Fibroblast of skin of right quadriceps (primary cell): ENCODE measurements at places on chromosomes 6 and 20.

- DNase-seq, result no peak
These were observed 81.1 kb upstream of the SMIM8 start for GRCh38 chr6:87241304-87241703.

- no peak for DNase-seq
These were observed 254.3 kb upstream of the FOXQ1 start for GRCh38 chr6:1057490-1058135.

- no peak for DNase-seq
These were observed 55.7 kb upstream of the BHLHE23 start for GRCh38 chr20:63062188-63063140.

GRCh38 chr6:4008324-4009047 is 70.5 kb downstream of the FAM217A start:
- DNase-seq, result peak; percentile 82

DNA sequence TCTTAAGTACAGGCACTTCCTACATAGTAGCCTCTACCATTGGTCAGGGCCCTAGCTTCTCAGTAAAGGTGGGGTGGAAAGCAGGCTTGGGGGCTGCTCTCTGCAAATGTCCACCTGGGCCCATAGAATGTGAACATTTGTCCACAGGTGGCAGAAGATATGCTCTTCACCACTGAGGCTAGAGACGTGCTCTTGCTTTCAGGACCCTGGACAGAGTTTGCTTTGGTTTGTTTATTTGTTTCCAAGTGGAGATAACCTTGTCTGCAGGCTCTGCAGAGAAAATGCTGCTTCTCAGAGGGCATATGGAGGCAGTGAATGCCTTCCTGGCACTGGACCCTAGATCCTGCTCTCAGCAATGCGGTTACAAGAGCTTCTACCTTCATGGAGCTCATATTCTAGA is 129.0 kb downstream of the F13A1 start:
- peak; percentile 3 for DNase-seq

- DNase-seq, result no peak
These were observed 163.2 kb downstream of the AIG1 start for GRCh38 chr6:143223895-143224294.

DNA sequence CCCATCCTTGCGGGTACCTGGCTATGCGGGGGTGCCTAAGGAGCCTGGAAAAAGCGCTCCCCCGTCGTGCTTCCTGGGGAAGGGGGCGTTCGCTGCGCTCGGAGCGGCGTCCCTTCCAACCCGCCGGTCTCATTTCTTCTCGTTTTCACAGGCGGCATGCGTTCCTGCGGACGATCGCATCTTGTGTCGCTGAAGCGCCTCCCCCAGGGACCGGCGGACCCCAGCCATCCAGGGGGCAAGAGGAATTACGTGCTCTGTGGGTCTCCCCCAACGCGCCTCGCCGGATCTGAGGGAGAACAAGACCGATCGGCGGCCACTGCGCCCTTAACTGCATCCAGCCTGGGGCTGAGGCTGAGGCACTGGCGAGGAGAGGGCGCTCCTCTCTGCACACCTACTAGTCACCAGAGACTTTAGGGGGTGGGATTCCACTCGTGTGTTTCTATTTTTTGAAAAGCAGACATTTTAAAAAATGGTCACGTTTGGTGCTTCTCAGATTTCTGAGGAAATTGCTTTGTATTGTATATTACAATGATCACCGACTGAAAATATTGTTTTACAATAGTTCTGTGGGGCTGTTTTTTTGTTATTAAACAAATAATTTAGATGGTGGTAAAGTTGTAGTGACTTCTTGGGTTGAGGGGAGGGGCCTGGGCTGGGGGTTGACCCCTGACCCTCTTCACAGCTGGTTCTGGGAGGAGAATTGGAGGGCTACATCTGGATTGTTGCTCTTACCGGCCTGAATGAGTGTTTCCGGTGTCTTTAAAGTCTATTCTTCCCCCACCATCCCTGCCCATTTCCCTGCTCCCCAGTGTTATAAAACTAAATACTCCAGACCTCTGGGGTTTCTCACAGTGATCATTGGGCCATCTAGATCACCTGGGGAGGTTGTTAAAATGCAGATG is 1.1 kb downstream of the ID1 start:
- no peak for DNase-seq

DNA sequence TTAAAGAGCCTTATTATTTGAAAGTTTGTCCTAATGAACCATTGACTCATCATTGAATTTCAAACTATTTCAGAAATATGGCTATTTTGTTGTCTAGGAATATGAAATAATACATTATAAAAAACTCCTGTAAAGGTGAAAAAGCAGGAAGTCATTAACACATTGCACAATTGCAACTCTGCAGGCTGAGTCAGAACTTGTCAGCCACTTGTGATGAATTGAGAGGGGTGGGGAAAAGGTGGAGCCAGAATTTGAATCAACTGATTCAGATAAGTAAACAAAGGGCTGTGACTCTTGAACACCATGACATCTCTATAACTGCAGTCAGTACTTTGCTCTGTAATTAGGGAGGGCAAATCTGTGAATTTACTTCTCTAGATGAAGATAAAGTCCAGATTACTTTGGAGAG is 6.0 kb downstream of the C6orf141 start:
- peak; percentile 66 for DNase-seq

GRCh38 chr6:144248476-144249301 is 36.4 kb upstream of the UTRN start:
- peak; percentile 94 for DNase-seq

GRCh38 chr6:84469144-84469543 is 241.7 kb upstream of the CEP162 start:
- DNase-seq, result no peak

- DNase-seq, result no peak
These were observed 161.7 kb downstream of the UNC5CL start for GRCh38 chr6:40877362-40877761.

DNA sequence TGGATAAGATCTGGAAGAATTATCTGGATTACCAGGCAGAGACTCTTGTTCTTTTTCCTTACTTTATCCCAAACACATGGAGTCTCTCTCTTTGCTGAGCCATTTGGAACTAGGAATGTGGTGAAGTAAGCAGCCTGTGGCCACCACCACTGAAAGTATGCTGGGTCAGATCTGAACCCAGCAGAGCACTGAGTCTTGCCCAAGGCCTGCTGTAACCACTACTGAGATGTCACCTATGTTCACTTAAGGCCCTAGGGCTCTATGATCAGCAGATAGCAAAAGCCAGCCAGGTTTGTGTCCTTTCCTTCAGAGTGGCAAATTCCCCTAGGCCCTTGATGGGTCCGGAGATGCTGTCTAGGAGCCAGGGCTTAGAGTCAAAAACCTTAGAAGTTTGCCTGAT is 103.3 kb upstream of the PLN start:
- DNase-seq, result no peak

DNA sequence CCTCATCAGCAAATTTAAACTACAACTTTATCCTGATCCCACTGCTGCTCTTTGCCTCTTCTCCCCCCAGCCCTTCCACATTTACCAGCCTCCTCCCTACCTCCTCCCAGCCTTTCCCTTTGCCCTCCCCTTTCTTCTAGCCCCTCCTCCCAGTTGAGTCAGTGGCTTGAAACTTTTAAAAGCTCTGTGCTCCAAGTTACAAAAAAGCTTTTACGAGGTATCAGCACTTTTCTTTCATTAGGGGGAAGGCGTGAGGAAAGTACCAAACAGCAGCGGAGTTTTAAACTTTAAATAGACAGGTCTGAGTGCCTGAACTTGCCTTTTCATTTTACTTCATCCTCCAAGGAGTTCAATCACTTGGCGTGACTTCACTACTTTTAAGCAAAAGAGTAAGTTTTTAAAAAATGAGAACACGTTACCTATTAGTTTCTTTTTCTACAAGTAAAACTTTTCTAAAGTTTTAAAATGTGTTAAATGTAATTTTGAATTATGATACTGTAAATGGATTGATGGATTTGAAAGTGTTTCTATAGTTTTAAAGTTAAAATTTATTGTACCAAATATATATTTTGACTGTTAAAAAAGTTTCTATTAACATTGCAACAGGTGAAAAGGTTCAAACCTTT is at the start of gene GJA1:
GJA1 (plus strand) TSS at position 203 of the 626 bp plus-strand sequence. CDS start 11,202 bp downstream, outside the sequence.
- peak; percentile 90 for DNase-seq

- DNase-seq, result no peak
These were observed 86.8 kb downstream of the GPR6 start for GRCh38 chr6:110064744-110065524.
